ENCODE measurements at places on chromosomes 3 and 15.

DNA sequence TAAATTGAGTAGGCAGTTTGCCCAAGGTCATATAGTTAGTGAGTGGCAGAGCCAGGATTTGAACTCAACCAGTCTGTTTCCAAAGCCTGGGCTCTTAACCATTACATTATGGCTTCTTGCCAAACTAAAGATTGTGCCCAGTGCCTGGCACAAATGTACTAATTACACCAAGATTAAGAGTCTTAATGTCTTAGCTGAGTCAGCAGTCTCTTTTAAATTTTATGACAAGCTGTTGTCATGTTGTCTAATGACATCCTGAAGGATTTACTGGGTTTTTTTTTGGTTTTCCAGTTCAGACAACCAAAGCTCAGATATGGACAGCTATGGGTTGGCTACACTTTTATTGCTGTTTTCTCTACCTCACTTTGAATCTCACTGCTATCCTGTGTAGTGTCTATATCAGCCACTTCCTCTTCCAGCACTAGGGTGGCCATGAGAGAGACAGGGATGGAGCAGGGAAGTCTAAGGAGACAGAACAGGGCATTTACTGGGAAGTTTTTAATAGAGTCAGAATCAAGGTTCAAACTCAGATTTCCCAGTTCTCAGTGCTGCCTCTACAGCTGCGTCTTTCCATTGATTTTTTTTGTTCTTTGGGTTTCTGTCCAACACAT, 10.5 kb downstream of the FBXL2 start:
- no peak for DNase-seq

DNA sequence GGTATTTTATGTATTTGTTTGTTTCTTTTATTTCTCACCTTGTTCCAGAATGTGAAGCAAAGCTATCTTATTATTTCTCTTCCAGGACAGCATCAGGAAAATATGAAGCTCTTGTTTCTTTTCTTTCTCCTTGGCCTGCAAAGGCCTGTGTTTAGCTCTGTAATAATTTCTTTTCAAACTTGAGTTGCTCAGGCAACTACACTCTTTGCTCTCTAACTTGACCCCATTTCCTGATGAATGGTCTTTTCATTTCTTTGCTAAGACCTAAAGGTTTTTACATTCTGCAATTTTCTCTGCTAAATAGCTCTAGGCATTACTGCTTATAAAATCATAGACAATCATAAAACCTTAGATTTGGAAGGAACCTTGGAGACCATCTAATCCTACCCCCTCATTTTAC, 26.2 kb upstream of the ZNF770 start:
- no peak for DNase-seq

- no peak for DNase-seq
Measured at GRCh38 chr3:4690277-4690676, 197.1 kb downstream of the ITPR1 start.

DNA sequence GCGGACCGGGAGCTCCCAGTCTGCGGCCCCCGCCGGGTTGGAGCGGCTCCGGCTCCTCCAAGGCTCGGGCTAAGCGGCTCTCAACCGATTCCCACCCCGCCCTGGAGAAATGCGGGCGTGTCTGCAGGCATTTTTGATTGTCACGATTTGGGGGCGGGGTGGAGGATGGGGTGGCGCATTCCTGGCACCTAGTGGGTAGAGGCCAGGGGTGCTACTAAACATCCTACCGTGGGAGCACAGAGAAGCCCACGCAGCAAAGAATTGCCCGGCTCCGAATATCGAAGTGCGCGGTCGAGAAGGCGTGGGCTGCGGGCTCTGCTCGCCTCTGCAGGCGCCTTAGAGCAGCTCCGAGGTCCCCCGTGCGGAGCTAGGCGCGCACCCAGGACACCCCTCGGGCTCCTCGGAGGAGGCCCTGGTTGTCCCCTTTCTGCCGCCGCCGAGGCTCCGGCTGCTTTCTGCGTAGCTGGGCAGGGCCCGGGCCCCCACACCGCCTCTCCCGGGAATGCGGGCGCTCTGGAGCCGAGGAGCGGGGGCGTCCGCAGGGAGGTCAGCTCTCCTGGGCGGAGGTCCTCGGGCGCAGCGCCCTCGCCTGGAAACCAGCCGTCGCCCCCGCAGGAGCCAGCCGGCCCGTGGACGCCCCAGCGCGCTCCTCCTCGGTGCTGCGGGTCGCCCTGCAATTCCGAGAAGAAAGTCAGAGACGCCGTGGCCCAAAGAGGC, 16.5 kb upstream of the LAMP3 start:
- DNase-seq: peak; percentile 55

DNA sequence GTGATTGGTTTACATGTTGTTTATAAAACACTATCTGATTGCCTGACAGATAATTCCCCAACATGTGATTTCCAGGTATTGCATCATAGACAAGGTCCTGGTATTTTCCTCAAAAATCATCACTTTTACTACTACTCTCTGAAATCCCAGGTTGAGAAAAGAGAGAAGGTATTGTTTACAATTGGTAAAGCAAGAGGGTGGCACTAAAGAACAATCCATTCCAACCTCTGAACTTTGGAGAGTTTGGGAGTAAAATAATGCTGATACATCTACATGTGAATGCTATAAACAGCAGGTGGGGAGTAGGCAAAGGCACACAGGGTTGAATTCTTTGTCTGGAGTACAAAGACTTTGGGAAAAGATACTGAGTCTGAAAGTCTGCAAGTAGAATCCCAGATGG, 134.2 kb downstream of the WDR72 start:
- no peak for DNase-seq

GRCh38 chr3:154584974-154585373, 155.0 kb upstream of the GPR149 start:
- no peak for DNase-seq

- DNase-seq: no peak
Measured at GRCh38 chr3:23804441-23805209, 1.1 kb upstream of the UBE2E1 start.

GRCh38 chr3:52873433-52874159, 23.8 kb downstream of the STIMATE start:
- peak; percentile 50 for DNase-seq

- DNase-seq: no peak
Measured at GRCh38 chr3:107855710-107856109, 235.1 kb downstream of the CD47 start.

GRCh38 chr3:128523591-128523990, 30.6 kb upstream of the GATA2 start:
- no peak for DNase-seq

DNA sequence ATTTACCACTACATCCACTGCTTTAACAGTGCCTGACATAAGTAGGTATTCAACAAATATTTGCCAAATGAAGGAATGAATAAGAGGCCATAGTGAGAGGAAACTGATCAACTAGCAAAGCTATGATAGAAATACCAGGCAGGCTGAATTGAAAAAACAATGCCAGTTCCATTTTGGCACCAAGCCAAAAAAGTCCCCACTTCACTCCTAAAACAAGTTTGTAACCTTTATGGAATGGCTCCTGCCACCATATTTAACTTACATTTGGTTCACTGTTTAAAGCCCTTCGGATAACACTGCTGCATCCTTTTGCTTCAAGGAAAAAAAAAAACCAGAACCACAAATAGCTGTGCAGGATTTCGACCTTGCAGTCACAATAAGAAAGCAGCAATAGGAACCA, 166.1 kb downstream of the FRMD5 start:
- no peak for DNase-seq

GRCh38 chr3:42501321-42501680, 1.1 kb upstream of the VIPR1 start:
- DNase-seq: no peak

- DNase-seq: no peak
Measured at GRCh38 chr3:159941038-159942000, 47.3 kb upstream of the IL12A start.

DNA sequence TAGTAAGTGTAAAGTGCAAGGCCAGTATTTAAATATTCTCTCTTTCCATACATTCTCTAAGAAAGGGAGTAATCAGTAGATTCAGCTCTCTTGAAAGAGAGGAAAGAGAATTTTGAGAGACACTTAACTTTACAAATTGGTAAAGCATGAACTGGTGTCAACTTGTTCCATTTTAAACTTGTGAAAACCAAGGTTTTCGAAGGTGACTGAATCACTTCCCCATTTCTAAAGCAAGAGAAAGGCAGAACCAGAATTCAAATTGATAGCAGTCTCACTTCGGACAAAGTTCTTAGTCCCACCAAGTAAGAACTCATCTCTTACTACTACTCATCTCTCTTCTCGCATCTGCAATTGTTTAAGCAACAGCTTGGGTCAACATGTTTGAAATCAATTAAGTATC, 22.4 kb downstream of the TJP1 start:
- DNase-seq: no peak

- DNase-seq: no peak
Measured at GRCh38 chr15:78242128-78242527, 7.8 kb upstream of the ACSBG1 start.

GRCh38 chr3:101926594-101927105, 77.3 kb downstream of the NFKBIZ start:
- no peak for DNase-seq

GRCh38 chr3:25836579-25836978, 46.7 kb downstream of the OXSM start:
- DNase-seq: no peak

DNA sequence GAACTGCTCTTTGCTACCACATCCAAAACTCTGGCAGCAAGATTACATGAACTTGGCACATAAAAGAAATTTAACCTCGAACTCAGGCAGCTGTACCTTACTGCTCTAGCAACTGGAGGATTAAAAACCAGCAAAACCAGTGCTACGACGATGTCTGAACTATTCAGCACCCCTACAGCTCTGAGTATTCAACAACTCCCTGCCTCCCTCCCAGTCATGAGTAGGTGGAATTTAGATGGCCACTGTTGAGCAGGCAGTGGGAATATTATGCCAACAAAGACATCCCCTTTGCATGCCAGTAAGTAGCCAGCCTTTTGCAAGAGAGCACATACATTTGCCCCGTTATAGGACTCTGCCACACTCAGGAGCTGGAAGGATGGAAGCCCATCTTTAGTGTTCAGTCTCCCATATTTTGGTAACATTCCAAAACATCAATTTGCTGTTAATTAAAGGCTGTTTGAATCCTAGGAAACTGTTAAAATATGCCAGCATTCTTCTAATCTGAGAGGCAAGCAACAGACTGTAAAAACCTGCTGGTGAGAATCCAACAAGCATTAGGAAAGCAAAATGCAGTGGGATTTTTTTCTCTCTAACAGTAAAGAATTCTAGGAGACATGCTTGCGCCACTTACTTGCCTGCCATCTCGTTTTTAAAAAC, 85.4 kb downstream of the ZNF385D start:
- DNase-seq: no peak

- DNase-seq: no peak
Measured at GRCh38 chr3:146133441-146133840, 27.5 kb downstream of the PLOD2 start.

GRCh38 chr3:196554205-196554604, 14.1 kb downstream of the WDR53 start:
- no peak for DNase-seq

- DNase-seq: no peak
Measured at GRCh38 chr15:81548365-81549130, 174.5 kb upstream of the TMC3 start.

- DNase-seq: no peak
Measured at GRCh38 chr15:62320259-62320658, 155.2 kb upstream of the C2CD4B start.

DNA sequence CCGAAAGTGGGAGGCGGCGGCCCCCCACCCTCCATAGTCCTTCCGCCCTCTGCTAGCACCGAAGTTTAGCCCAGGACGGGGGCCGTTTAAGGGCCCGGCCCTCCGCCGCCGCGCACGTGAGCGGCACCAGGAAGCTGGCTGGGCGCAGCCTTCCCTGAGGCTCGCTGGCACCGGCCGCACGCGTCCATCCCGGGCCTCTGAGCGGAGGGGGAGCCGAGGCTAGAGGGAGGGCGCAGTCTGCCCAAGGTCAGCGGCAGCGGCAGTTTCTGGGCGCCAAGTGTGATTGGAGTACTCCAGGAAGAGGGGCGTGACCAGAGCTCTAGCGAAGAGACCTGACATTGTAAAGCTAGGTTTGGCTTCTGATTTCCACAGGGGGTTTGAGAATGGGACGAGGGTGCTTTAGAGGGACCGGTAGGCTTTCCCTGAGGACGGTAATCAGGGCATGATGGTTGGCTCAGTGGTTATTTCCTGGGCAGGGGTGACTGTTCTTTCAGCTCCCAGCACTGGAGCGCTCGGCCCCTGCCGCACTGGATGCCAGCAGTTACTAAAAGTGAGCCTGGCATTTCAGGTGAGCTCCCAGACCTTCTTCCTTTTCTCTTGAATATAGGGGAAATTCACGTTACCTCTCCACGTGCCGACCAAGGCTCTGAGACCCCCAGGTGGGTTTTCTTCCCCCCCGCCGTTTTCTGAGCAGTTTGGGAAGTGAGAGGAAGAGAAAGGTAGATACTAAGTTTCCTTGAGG, 853 bp downstream of the TEX264 start:
- peak; percentile 80 for DNase-seq

- DNase-seq: no peak
Measured at GRCh38 chr3:180947761-180948390, 35.4 kb downstream of the FXR1 start.

Data from AG08396 (cell line).